ENCODE measurements at places on chromosomes 12 and 14.

DNA sequence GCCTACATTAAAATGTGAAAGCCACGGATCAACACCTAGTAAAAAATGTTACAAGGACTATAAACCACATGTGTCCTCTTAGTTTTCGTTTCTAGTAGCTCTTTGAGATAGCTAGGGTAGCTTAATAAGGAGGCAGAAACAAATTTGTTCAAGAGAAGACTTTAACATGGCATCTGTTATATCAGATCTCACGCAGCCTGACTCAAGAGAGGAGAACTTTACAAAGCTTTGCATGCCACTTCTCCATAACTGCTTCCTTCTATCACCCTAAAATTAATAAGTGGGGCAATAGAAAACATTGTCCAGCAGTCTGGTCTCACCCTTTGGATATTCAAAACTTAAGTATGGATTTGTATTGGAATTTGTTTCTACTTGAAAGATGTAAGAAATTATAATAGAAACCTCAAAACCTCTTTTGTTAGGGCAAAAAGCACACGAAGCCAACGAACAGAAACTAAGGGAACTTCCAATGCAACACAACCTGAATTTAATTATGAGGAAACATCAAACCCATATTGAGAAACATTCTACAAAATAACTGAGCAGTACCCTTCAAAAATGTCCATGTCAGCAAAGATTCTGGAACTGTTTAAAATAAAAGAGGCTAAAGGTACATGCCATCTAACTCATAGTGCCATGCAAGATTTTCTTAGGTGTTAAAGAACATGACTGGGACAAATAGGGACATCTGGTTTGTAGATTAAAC, 194.8 kb downstream of the LRIG3 start:
- DNase-seq = no peak

DNA sequence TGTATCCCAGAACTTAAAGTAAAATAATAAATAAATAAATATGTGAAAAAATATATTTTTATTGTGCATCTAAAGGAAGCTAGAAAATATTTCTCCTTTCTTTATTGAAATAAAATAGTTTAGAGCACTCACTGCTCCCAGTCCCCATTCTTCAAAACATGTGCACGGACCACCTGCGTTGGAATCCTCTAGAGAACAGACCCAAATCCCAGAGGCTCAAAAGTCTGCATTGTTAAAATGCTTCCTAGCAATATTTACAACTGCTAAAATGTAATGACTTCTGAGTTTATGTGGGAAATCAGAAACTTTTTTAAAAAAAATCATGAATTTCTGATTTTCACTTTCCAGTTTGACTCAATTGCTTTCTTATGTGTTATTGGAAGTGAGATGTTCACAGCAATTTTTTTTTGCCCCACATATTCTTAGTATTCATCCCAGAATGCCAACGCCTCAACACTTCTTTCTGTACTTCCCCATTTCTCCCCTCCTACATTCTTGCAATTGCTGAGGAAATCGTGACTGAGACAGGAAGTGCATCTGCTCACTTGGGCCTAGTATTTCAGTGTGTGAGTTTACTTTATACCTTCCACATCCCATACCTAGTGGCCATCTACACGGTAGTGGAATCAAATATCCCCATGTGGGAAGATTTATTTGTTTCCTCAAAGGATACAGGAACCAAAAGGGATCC, 116.0 kb upstream of the FLRT2 start:
- DNase-seq = no peak

DNA sequence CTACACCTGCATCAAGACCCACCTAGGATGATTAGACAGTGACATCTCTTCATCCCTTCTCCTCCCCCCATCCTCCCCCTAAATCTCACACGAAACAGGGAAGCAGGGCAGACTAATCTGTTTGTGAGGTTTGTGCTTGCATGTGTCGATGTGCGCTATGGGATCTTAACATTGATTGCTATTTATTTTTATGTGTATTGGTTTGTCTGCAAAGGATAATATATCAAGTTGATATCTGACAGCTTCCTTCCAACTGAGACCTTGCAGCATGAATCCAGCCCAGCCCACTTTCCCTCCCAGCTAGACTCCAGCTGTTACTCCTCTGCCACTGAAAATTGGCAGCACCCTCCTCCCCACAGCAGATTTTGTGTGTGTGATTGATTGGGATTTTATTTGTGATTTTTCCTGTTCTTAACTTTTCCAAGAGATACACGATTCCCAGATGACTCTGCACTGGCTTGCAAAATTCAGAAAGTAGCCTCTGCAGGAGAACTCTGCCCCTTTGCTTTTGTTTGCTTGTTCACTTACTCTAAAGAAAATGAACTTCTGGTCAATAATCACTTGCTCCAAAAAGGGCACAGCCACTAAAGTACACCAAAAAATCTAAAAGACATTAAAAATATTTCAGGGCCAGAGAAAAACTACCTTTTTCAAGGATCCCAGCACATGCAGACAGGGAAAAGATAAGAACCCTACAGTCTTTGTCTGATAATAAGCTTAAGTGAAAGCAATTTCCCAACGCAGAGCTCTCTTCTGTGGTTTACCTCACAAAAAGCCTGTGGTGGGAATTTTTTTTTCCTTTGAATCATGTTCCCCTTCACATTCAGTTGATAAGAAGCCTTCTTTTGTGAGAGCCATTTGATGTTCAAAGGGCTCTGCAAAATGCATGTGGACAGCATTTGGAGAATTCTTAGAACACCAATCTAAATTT, 222.1 kb downstream of the RPS29 start:
- no peak for DNase-seq

- peak; percentile 87 for DNase-seq
Observed at GRCh38 chr12:123436017-123436964, at the start of gene RILPL2. Gene RILPL2, minus strand, starts transcription at chr12:123436684. Its CDS starts 264 bp downstream, at chr12:123436420.

GRCh38 chr12:16586350-16587109, 19.4 kb downstream of the LMO3 start:
- no peak for DNase-seq

All from activated CD8-positive, alpha-beta memory T cell treated with anti-CD3 and anti-CD28 coated beads for 1 hour (primary cell).